Dermis microvascular lymphatic vessel endothelial cell (primary cell): ENCODE measurements at places on chromosomes 7 and 10.

- DNase-seq = no peak
These were observed 26.7 kb downstream of the CREB3L2 start for GRCh38 chr7:137975221-137975620.

DNA sequence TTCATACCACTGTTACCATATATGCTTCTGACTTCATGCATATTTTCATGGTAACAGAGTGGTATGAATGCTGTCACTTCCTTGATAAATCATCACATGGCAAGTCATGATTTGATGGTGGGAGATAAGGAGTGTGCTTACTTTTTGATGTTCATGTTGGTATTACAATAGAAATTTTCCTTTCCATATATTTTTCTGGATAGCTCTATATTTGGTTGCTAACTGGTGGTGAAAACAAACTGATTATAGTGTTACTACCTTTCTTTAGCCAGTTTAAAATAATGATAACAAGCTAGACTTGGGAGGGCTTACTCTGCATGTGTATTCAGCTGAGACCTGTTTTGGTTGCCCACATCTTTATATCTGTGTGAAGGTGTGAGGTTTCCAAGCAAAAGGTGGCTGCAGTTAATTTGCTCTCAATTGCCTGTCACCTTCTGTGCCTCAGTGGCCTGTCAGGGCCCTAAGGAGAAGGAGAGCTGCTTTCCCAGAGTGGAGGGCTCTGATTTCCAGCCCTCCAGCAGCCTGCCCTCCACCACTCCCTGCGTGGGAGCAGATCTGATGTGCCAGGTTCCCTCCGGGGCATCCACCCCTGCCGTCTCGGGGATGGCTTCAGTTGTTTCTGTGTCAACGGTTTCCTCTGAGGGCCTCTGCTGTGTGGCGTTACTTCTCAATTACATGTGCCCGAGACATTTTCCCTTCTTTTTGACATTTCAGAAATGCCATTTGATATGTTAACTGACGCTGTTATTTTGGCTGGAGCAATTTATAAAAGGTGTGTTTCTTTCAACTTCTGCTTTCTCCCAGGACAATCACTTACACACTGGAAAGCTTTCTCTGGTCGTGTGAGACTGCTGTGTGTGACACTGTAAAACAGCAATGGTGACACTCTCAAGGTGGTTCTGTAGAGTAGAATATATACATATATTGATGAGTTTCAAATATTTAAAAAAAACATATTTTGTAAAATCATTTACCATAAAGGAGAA, 107.7 kb upstream of the KLF6 start:
- DNase-seq = peak; percentile 82

DNA sequence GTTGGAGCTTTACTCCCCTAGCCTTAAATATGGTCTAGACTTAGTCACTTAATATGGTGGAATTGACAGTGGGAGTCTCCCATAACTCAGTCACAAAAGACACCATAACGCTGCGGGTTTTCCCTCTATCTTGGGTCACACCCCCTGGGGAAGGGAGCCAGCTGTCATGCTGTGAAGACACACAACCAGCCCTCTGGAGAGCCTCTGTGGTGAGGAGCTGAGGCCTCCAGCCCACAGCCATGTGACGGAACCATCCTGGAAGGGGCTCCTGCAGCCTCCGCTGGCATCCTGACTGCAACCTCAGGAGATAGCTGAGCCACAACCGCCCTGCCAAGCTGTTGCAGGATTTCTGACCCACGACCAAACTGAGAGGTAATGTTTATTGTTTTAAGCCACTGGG, 37.9 kb downstream of the PAXIP1 start:
- no peak for DNase-seq

- DNase-seq = peak; percentile 87
These were observed 1.1 kb downstream of the TRIM8 start for GRCh38 chr10:102645388-102645740.

DNA sequence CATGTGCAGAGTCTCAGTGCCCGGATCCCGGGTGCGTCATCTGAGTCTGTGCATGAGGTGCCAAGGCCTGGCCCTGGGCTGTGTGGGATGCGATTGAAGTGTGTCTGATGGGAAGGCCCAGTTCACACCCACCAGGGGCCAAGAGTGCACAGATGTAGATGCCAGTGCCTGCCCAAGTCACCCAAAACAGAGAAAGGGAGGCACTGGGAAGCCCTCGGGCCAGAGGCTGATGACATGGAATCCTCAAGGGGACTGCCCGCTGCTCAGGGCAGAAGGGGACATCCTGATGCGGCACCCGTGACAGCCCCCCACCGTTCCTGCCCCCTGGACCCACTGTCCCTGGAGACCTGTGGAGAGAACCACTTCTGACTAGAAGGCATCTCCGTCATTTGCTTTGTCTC, 72.2 kb upstream of the ZNF479 start:
- no peak for DNase-seq

DNA sequence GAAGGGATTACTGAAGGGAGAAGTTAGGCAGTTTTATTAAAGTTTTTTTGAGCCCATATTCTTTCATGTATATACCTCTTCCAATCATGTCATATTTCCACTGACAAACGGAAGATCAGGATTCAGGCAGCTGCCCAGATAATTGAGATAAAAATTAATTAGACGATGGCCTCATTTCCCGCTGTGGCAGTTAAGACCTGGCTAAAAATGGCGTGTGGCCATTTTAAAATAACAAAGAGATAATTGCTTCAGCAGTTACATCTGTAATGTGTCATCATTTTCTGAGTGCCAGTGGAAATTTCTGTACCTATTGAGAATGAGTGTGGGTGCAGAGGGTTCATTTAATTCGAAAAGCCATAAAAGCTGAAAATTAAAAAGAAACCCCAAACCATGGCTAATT, 215.1 kb downstream of the STK31 start:
- DNase-seq = no peak

- DNase-seq = no peak
These were observed 2.5 kb downstream of the HMX2 start for GRCh38 chr10:123150271-123150985.
